Activated T-helper 1 cell treated with Interleukin-2 at 50 U/mL for 16 hours (primary cell): ENCODE measurements at places on chromosomes 5 and 9.

DNA sequence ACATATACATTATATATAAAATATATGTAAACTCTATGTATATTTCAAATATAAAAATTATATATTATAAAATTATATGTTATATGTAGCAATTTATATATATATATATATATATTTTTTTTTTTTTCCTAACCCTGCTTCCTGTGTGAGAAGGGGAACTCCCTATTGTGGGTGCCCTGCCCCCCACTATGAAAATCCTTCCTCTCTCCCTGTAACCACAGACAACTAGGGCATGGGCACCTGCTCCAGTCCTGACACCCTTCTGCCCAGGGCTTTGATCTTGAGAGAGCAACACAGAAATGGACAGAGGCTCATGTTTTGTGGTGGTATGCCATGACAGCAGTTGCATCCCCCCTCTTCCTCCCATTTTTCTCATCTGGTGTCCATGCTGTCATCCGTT, 148.7 kb upstream of the IL12B start:
- DNase-seq = no peak

DNA sequence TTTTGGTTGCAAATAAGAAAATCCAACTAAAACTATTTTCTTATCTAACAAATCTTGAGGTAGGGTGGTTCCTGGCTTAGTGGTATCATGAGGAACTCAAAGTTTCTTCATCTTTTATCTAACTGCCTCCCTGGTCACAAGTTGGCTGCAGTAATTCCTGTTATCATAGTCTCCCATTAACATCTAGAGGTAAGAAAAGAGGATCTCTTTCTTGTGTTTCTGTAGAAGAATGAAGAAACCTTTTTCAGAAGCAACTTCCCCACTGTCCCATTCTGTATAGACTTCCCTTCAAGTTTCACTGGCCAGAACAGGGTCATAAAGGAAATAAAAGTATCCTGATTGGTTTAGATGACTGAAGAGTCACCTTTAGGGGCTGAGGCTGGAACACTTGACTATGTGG, 81.8 kb upstream of the ELL2 start:
- no peak for DNase-seq

DNA sequence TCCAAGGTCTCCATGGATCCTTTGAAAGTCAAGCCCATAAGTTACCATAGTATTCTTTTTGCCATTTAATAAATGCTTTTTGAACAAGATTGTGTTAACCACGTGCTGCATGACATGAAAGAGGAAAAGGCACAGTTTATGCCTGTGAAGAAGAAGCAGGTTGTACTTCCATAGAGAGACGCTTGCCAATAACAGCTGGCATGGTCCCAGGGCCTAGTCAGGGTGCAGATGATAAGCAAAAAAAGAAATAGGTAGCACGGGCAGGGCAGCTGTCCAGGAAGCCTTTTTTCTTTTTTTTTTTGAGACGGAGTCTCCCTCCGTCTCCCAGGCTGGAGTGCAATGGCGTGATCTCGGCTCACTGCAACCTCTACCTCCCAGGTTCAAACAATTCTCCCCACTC, 71.8 kb upstream of the CLINT1 start:
- no peak for DNase-seq

GRCh38 chr5:62043289-62044280, 262.4 kb upstream of the KIF2A start:
- DNase-seq = no peak

- DNase-seq = no peak
Observed at GRCh38 chr5:79547429-79547822, 33.5 kb upstream of the HOMER1 start.

- no peak for DNase-seq
Observed at GRCh38 chr5:16918156-16918555, 17.9 kb downstream of the MYO10 start.

- no peak for DNase-seq
Observed at GRCh38 chr9:121568343-121569265, 69.0 kb upstream of the GGTA1 start.

DNA sequence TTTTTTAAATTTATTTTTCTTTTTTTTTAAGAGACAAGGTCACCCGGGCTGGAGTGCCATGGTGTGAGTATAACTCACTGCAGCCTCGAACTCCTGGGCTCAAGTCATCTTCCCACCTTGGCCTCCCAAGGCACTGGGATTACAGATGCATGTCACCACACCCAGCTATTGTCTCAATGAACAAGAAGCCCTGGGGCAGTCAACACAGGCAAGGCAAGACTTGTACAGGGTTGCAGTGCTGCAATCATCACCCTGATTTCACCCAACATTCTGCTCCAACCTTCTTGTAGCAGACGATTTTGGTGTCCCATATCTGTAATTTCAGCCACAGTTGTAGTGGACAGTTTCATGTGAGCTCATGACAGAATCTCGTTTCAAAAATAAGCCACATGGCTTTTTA, 205.8 kb upstream of the KIF2A start:
- DNase-seq = no peak

- no peak for DNase-seq
Observed at GRCh38 chr5:19928562-19929421, 59.2 kb downstream of the CDH18 start.

- no peak for DNase-seq
Observed at GRCh38 chr5:177537389-177538361, 16.7 kb downstream of the FAM193B start.

GRCh38 chr5:38922199-38922598, 76.4 kb downstream of the OSMR start:
- DNase-seq = no peak

GRCh38 chr9:127097683-127098082, 24.8 kb downstream of the ANGPTL2 start:
- DNase-seq = no peak
